ENCODE measurements at places on chromosomes 16 and 17.

- no peak for DNase-seq
Observed at GRCh38 chr16:53372992-53373871, 61.0 kb upstream of the RBL2 start.

- peak; percentile 92 for DNase-seq
Observed at GRCh38 chr16:56513972-56514371, 5.9 kb downstream of the BBS2 start.

DNA sequence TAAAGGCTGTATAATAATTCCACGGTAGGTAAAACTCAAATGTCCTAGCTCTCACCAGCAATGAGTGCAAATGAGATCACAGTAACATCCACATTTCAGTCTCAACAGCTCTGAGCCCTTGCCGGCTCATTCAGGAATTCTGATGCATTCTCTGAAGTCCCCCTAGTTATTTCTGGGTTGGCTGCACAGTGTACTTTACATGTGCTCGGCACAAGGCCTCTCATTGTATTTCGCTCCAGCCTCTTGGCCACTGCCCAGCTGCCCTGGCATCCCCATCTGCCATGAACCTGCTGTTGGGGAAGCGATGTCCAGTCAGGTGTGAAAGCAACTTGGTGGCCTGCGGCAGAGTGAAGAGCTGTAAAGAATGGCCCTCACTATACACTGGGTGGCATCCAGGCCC lies 14.3 kb downstream of the PRCD start:
- peak; percentile 97 for DNase-seq

GRCh38 chr17:27562777-27563455 lies 68.1 kb upstream of the LGALS9 start:
- DNase-seq = no peak

DNA sequence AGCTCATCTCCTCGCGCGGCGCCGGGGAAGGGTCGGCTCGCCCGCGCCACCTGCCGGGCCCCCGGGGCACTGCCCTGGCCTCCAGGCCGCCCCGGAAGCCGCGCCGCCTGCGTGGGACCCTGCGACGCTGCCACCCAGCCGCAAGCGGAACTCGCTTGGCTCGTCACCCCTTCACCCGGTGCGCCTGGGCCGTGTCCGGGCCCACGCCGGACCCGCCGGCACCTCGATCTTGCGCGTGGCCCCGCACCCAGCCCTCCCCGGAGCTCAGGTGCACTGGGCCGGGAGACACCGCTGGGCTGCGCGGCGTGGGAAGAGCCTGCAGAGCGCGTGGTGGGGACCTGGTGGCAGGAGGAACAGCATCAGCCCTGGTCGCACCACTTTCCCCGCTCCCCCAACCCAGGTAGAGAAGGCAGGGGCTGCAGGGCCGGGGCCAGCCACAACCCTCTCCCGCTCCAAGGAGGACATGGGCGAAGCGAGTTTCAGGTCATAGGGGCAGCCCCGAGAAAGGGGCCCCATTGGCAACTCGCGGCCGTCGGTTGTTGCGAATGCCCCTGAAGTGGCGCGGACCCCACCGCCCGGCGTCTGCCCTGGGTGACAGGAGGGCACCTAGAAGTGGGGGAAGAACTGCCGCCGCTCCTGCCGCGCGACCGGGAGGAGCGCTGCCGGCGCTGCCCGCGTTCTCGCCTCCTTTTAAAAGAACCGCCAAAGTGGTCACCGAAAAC lies 363 bp upstream of the MIF4GD start:
- peak; percentile 47 for DNase-seq

DNA sequence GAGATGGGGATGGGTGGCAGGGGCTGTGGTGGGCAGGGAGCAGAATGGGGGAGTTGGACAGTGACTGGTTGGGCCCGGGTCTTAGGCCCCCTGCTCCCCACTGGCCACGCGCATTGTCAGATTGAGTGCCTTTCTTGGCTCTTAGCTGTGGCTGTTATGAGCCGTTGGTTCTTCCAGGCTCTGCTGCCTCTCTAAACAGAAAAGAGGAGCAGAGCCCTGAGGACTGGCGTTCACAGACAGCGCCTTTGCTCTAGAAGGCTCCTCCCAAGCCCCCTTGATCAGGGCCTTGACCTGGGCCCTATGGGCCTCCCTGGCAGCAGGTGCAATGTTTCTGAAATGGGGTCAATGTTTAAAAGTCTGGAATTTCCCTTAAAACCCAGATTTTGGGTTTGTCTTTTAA lies 14.8 kb upstream of the NUDT16L1 start:
- no peak for DNase-seq

DNA sequence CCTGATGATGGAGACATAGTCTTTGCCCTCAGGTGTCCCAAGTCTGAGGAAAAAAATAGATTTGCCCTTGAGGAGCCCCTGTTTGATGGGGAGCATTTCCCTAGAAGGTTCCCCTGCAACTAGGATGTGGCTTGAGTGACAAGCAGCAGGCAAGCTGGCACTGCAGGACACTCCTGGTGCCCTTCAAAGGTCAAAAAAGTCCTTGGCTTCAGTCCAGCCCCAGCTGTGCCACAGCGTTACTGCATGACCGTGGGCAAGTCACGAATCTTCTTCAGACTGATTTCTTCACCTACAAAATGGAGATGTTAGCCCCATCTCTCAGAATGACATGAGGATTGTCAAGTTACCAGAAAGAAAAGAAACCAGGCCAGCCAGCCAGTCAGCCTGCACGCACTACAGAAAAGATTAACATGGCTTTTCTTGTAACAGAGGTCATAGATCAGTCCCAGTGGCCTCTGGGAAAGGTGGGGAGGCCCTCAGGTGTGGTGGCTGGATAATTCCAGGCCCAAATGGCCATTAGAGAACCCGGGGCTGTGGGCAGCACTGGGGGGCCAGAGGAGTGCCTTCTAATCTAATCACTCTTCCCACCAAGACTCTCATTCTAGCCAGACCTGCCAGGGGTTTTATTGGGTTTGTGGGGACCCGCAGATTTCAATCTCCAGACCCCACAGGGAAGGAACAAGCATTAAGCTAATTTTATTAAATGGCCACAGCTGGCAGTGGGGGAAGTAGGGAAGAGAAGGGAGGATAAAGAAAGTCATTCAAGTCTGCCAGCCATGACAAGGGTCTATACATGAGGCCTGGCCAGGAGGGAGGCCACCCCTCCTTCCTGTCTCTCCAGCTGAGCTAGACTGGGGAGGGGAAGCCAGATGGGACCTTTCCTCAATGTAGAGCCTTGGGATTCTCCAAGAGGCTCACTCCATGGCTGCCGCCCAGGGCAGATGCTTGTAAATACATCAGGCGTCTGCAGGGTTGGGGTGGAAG lies 9.7 kb upstream of the KIF18B start:
- DNase-seq = no peak

DNA sequence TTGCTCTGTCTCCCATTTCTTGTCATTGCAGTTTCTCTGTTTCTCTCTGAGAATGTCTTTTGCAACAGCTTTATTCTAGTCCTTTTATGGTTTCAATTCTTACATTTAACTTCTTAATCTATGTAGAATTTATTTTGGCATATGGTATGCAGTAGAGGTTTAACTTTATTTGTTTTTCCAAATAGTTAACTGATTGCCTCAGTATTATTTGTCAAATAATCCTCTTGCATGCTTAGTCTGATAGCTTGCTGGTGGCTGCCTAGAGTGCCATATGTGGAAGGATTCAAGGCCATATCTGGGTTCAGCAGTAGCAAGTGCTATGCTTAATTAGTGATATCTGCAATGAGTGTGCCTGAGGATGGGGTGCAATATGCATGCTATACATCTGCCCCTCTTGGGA lies 6.9 kb downstream of the SNTB2 start:
- no peak for DNase-seq

Data from G401 (cell line).